ENCODE measurements at places on chromosomes 1 and 21.
A peak's percentile ranks its signal among the peaks of the same experiment; 100 is the strongest.

GRCh38 chr1:21175670-21176581 lies 771 bp downstream of the EIF4G3 start:
- no peak for DNase-seq

GRCh38 chr1:160862203-160863060 lies at the start of gene CD244:
TSS of gene CD244 (minus strand) at chr1:160862887. CDS start at chr1:160862677, 210 bp downstream.
- DNase-seq, result peak; percentile 53

DNA sequence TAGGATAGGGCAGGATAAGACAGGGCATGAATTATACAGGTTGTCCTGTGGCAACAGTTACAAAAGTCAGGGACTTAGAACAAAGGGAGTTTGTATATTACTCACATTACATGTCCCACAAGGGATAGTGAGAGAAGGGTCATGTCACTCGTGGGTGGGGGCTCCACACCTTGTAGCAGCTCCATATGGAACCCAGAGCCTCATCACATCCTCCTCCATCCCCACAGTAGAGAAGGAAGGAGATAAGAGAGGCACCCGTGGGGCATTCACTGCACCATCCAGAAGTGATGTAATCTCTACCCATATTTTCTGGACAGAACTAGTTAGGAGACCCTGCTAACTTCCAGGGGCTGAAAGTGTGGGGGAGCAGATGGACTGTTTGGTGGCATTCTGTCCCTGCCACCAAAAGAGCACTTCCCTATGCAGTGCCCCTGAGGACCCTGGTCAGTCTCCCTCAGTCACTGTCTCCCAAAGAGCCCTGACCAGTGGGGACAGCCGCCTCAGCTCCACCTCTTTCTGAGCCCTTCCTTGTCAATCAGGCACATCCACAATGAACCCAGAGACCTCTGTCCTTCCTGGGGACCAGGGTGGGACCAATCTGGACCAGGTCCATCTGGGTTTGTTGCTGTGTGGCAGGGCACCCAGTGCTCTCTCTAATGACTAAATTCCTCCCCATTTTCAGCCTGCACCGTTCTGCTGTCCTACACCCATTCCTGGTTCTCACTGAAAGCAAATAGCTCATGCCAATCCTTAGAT lies 154.8 kb upstream of the ETV3 start:
- DNase-seq, result no peak

DNA sequence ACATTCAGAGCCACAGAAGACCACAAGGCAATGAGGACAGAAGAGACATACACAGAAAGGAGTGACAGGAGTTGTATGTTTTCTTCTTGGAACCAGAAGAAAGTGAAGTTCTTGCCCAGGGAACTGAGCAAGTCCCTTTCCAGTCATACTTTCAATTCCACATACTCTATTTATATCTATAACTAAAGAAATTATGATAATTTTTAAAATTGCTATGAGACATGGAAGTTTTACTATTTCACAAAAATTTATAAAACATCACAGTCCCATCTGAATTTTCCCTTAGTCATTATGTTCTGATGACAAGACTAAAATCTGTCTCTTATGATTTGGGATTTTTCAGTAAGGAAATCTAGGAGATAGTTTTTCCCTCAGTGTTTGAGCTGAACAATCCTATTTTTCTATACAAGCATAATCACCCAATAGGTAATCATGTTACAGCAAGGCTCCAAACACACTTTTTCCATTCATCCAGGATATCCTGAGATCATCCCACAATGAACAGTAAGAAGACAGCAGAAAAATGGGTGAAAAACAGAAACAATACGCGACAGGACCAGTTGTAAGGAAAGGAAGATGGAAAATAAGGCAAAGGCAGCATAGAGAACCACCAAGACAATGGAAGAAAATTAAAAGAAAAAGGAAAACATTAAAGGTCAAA lies 154.6 kb downstream of the VAV3 start:
- DNase-seq, result no peak

- no peak for DNase-seq
Measured at GRCh38 chr21:25980710-25981109, 189.9 kb downstream of the APP start.

DNA sequence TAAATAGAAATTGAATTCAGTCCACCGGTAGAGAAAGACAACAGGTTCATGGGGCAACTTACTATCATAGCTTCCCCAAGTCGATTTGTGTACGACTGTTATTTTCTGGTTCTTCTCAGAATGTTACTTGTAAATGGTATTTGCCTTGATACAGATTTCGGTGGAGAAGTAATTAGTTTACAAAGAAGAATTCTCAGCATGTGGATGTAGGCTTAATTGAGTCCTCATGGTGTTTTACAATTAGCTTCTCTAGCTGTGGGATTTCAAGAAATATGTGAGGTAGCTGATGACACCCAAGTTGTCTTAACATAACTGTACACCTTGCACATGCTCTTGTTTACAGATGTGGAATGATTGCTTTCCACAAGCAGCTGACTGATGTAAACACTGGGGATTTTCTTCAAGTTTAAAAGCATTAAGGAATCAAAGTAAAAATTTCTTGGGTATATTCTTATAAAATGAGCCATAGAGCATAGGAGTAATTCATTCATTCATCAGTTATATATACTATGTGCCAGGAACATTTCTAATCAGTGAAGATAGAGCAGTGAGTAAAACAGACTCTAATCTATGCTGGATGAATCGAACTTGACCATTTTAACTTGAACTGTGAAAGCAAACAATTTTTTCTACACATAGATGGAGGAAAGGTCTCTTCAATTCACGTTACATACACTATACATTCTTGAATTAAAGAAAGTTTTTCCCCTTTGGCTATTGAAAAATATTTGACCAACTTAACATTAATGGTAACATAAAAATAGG lies 1.4 kb downstream of the MACO1 start:
- DNase-seq, result no peak

DNA sequence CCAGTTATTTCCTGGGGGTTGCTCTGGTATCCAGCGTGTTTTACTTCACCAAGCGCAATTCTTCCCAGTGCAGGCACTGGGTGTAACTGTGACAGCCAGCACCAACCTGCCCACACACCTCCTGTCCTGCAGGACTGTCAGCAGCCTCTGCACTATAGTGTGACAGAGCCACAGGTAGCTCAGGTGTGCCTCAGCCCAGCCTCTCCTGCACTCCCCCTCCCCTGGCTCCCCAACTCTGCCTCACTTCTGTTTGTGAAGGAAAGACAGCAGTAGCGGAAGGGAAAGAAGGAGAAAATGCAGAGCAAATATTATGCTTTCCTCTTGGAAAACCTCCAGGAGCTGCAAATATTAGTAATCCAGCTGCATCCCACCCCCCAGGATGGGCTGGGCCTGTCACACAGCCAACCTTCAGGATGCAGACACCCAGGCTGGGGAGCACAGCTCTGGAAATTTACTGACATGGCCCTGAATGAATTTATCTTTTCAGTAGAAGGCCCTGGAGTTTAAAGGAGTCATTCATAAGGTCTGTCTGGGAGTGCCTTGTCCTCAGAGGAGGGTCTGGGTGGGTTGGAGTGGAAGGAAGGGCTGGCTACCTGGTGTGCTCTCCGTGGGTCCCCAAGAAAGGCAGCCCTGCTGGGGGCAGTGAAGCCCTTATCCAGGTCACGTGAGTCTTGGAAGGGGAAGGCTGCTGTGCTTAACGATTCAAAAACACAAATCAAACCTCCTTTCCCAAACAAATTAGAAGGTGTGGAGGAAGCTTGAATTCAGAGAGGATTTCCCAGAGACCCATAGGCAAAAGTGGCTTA lies 20.9 kb downstream of the CAPN2 start:
- no peak for DNase-seq

DNA sequence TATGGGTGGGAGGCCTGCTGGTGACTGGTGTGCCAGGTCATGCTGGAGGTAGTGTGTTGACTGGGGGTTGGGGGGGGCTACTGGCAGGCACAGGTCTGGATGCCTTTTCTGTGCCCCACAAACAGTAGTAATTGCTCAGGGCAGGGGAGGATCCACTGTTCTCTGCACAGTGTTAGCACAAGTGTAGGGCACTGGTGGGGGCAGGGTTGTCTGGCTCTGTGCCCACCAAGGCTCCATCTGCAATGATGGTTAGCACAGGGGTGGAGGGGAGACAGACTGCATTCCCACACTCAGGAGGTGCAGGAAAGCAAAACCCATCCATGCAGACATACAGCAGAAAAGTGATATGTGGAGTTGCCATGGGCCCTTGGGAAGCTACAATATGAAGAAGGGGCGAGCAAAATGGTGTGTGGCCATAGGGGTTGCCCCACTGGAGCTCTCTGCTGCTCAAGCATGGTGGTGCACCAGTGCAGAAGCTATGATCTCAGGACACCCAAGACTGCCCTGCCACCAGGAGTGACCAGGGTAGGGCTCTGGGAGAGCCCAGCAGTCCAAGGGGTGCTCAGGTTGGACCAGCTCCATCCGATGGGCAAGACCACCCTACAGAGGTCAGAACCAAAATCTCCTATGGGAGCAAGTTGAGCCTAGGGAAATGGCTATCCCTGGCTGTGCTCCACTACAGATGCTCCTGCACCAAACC lies 122.2 kb upstream of the KCTD3 start:
- no peak for DNase-seq

Measured in stimulated activated naive CD4-positive, alpha-beta T cell treated with Interleukin-2 at 50 U/mL for 16 hours (primary cell).